NCI-H774 (cell line): ENCODE measurements at places on chromosomes 7 and 10.

DNA sequence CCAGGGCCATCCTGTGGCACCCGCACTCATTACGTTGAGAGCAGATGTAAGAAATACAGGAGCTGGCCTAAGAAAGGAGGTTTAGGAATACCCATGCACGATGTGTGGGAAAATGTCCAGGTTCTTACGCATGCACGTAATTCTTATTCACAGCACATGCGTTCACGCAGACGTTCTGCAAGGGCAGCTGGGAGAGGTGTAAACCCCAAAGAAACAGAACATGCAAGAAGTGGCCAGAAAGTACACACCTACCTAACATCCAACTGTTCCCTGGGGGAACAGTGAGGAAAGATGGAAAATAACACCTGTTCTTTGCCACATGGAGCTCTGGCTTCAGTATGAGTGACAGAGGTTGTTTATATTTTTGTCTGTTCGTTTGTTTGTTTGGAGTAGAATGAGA, 285.6 kb downstream of the PRPF18 start:
- no peak for DNase-seq

- no peak for DNase-seq
These were observed 1.8 kb downstream of the LFNG start for GRCh38 chr7:2521341-2521745.

GRCh38 chr7:1521456-1521855, 9.0 kb upstream of the MAFK start:
- DNase-seq, result no peak

DNA sequence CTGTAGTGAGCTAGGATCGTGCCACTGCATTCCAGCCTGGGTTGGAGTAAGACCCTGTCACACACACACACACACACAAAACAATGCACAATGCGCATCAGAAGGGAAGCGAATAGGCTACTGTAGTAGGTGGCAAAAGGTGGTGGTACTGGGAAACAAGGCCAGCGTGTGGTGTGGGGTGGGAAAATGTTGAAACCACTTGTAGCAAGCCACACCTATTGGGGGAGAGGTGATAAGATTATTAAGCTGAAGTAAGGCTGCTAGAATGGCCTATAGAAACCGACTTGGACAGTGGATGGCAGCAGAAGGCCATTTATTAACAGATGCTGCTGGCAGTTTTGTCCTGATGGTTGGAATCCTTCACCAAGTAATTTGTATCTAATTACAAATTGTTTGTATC, 7.2 kb upstream of the CHCHD1 start:
- DNase-seq, result no peak

GRCh38 chr10:73892310-73893030, 18.1 kb upstream of the CAMK2G start:
- no peak for DNase-seq

GRCh38 chr10:75294031-75294437, 58.3 kb upstream of the COMTD1 start:
- no peak for DNase-seq

DNA sequence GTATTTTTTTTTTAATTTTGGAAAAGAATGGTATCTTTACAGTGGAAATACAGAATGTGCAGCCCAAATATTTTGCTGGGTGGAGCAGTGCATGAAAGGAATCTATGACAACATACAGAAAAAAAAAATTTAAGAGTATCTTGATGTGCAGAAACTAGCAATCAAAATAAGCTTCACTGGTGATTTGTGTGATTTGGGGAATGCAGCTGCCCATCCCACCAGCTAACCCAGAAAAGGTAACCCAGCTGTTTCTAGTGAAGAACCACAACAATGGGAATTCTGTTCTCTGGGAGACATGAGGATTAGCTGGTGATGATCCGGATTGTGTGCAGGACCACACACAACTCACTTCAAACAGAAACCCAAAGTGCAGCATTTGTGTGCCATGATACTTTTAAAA, 375.5 kb downstream of the SEMA3D start:
- no peak for DNase-seq

DNA sequence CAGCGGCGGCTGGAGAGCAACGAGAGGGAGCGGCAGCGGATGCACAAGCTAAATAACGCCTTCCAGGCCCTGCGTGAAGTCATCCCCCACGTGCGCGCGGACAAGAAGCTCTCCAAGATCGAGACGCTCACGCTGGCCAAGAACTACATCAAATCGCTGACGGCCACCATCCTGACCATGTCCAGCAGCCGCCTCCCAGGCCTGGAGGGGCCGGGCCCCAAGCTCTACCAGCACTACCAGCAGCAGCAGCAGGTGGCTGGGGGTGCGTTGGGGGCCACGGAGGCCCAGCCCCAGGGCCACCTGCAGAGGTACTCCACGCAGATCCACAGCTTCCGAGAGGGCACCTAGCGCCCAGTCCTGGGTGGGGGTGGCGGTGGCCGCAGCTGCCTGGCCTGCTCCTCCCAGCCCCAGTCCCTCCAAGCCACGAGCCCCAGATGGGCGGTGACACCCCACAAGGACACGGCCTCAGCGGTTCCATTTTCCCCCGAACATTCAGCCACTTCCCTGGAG, 1.3 kb downstream of the BHLHA15 start:
- no peak for DNase-seq

GRCh38 chr7:130208516-130208915, 856 bp downstream of the SSMEM1 start:
- no peak for DNase-seq

DNA sequence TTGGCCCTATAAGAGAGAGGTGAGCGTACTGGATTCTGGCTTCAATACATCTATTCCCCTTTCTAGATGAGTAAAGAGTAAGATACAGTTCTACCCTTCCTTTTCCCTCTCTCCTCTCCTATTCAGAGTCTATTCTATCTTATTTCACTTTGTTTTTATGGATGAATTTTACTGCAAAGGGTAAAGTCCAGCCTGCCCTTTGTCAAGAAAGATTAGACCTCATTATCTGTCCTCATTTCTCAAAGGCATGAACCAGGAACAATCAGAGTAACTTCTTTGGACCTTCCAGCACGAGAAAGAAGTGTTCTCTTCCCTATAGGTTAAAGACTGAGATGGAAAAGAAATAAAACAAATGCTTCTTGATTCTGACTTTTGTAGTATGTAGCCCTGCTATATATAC, 239.0 kb downstream of the PRKG1 start:
- DNase-seq, result no peak

DNA sequence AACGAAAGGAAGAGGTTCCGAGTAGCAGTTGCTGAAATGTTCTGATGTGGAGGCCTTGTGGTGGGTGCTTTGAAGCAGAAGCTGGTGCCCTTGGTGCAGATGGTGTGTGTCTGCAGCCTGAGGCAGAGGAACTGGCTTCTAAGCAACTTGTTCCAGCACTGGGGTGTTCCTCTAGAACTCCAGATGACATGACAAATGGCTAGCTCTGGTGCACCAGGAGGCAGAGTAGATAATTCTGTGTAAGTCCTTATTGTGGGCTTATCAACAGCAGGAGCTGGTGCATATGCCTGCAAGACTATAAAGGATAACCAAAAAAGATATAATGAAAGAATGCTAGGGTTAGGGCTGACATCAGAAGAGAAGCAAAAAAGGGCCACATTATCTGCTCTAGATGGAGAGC, 76.5 kb downstream of the ARL5B start:
- DNase-seq, result no peak

GRCh38 chr7:84368122-84368521, 173.5 kb upstream of the SEMA3A start:
- no peak for DNase-seq

DNA sequence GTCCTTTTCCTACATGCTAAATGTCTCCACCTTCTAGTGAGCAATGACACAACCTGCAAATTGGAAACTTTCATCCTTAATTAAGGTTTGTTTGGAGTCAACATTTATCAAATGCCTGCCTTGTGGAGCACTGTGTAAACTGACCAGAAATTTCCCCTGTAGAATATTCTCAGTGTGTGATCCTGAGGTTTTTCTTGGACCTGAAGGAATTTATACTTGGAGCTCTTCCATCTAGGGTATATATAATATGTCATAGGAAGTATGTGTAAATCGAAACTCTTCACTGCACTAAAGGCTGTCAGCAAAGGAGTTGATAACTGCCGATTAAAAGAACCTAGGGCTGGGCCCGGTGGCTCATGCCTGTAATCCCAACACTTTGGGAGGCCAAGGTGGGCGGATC, 152.4 kb downstream of the NSUN6 start:
- no peak for DNase-seq

GRCh38 chr7:4267341-4268039, 414.6 kb upstream of the FOXK1 start:
- DNase-seq, result no peak

GRCh38 chr7:93374345-93374940, 142.3 kb downstream of the VPS50 start:
- DNase-seq, result no peak
